T-cell (primary cell): ENCODE measurements at places on chromosomes 11 and 22.

DNA sequence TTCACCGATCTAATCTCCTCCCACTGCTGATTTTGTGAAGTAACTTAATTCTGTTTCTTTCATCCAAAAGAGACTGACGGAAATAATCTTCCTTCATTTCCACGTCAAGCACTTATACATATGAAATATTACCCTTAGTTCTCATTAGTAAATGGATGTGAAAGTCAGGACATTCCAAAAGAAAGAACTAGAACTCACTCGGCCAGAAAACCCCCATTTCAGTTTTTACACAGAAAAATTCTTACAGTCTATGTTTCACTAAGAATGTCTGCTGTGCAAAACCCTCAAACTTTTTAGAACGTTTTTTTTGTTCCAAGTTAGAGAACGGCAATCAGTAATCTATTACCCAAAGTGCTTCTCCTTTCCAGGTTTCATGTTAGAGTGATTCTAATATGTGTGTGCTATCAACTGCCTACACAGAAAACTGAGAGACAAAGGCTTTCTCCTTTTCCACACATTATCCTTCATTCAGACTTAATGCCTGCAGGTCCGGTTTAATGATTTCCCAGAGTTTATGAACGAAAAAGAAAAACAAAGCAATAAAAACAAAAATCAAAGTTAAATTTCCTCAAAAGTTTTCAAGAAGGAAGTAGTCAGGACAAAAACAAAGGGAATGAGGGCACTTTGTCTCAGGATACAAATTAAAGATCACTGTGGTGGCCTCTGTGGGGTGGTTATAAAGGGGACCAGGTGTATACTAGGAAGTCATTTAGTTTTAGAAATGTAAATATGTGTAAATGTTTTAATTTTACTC, 11.3 kb upstream of the SESN3 start:
- no peak overlapping the region for H3K27ac ChIP-seq
- no peaks in the 10 kb centered on the region for H3K36me3 ChIP-seq
- no peak for DNase-seq
- H3K27me3 ChIP-seq: no peaks in the 10 kb centered on the region
- H3K4me1 ChIP-seq: no peaks in the 10 kb centered on the region

- no peak overlapping the region for H3K4me3 ChIP-seq
Observed at GRCh38 chr11:1481861-1482441, 4.6 kb downstream of the MOB2 start.

- peaks cover 8% of the 10 kb centered on the region for H3K4me1 ChIP-seq
- peaks cover 9% of the 10 kb centered on the region for H3K36me3 ChIP-seq
- no peak overlapping the region for H3K27ac ChIP-seq
- H3K4me3 ChIP-seq: no peak overlapping the region
Observed at GRCh38 chr22:38719196-38719595, 13.5 kb downstream of the GTPBP1 start.

DNA sequence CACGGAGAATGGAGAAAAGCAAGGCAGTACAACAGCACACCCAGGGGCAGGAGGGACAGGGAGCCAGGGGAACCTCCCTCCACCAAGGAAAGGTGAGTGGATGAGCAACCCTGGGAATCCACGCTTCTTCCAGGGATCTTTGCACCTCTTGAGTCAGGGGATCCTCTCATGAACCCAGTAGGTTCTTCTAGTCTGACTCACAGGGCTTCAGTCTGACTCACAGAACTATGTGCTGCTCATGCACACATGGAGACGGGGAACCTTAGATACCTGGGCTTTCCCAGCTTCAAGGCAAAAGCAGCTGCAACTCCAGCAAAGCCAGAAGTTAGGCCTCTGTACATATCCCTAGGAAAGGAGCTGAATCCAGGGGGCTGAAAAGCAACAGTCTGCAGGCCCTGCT, 1021.4 kb upstream of the TENM4 start:
- no peak overlapping the region for H3K4me3 ChIP-seq
- DNase-seq: no peak
- no peaks in the 10 kb centered on the region for H3K27me3 ChIP-seq
- H3K36me3 ChIP-seq: no peaks in the 10 kb centered on the region
- no peak overlapping the region for H3K27ac ChIP-seq
- no peaks in the 10 kb centered on the region for H3K4me1 ChIP-seq

DNA sequence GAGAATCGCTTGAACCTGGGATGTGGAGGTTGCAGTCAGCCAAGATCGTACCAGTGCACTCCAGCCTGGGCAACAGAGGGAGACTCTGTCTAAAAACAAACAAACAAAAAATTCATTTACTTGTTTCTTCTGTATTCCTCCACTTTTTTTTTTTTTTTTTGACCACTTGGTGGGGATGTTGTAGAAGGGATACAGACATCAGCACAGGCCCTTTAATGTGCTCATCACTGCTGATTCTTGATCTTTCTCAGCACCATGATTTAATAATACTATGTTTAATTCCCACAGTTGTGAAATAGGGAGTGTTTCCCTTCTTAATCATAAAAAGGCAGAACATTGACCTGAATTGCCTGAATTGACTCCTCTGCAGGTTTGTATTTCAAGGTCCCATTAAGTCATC, 4.5 kb downstream of the TTC9C start:
- peaks cover 28% of the 10 kb centered on the region for H3K4me1 ChIP-seq
- DNase-seq: no peak
- no peak overlapping the region for H3K27ac ChIP-seq
- H3K4me3 ChIP-seq: no peak overlapping the region
- no peaks in the 10 kb centered on the region for H3K36me3 ChIP-seq

- H3K27me3 ChIP-seq: peaks cover 4% of the 10 kb centered on the region
- no peak overlapping the region for H3K4me3 ChIP-seq
- H3K36me3 ChIP-seq: no peaks in the 10 kb centered on the region
- no peak for DNase-seq
- H3K27ac ChIP-seq: no peak overlapping the region
- no peaks in the 10 kb centered on the region for H3K4me1 ChIP-seq
Observed at GRCh38 chr11:27926981-27927481, 180.9 kb downstream of the KIF18A start.

DNA sequence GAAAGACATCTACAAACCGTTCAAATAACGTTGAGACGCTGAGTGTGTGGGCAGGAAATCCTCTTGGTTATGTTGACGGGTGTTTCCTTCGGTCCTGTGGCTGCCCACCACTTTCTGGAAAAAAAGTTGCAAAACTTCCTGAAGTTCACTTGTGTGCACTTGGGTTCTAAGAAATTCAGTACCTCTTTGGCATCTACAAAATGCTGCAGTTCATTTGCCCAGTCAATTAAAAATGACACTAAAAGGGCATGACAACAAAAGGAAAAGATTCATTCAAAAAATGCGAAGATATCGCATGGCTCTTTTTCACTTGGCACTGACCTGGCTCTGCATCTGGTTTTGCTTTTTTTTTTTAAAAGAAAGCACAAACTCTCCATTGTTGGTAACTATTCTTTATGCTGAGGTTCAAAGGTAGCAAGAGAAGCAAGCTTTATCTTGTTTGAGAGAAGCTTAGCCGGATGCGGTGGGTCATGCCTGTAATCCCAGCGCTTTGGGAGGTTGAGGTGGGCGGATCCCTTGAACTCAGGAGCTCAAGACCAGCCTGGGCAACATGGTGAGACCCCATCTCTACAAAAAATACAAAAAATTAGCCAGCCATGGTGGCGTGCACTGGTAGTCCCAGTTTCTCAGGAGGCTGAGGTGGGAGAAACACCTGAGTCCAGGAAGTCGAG, 10.6 kb upstream of the XBP1 start:
- peak; percentile 24 for DNase-seq
- H3K27me3 ChIP-seq: no peaks in the 10 kb centered on the region
- peak overlapping the region; percentile 22 for H3K4me3 ChIP-seq

DNA sequence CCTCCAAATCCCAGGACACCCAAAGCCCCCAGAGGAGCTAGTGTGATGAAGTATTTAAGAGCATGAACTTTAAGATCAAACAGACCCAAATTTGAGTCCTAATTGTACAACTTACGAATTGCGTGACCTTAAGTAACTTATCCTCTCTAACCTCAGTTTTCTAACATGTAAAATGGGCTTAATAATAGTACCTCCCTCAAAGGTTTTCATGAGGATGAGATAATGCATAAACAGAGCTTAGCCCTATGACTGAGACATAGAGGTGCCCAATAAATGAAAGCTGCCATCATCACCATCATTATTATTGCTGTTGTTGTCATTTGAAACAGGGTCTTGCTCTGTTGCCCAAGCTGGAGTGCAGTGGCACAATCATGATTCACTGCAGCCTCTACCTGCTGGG, 9.2 kb downstream of the SCN2B start:
- H3K4me1 ChIP-seq: no peaks in the 10 kb centered on the region
- H3K36me3 ChIP-seq: no peaks in the 10 kb centered on the region
- no peak overlapping the region for H3K4me3 ChIP-seq
- no peak for DNase-seq

DNA sequence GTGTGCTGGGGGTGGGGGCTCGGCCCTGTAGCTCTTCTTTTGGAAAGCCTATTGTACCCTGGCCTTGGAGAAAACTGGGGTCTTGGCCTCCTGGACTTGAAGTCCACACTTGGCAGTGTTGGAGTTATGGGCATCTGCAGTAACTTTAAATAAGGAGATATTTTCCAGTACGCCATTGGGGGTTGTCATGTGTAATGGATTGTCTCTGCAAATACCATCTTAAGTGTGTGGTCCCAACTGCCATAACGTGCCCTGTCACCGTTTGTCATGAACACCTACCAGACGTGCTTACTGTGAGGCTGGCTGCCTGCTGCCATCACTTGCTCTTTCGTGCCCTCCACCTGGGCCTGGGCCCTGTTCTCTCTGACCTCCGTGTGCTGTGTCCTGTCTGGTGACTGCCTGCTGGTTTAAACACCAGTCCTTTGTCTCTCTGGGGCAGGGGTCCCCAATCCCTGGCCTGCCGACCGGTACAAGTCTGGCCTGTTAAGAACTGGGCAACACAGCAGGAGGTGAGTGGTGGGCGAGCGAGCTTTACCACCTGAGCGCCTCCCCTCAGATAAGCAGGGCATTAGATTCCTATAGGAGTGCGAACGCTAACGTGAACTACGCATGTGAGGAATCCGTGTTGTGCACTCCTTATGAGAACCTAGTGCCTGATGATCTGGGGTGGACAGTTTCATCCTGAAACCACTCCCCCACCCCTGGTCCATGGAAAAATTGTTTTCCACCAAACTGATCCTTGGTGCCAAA, 3.6 kb upstream of the ZDHHC8 start:
- peaks cover 7% of the 10 kb centered on the region for H3K4me1 ChIP-seq
- no peaks in the 10 kb centered on the region for H3K27me3 ChIP-seq
- H3K36me3 ChIP-seq: peaks cover 35% of the 10 kb centered on the region
- DNase-seq: no peak

- no peaks in the 10 kb centered on the region for H3K27me3 ChIP-seq
- no peak overlapping the region for H3K27ac ChIP-seq
- H3K4me1 ChIP-seq: peaks cover 2% of the 10 kb centered on the region
- no peak overlapping the region for H3K4me3 ChIP-seq
Observed at GRCh38 chr22:17824457-17824856, 50.2 kb upstream of the BID start.

GRCh38 chr22:45553351-45554039, 50.8 kb downstream of the FBLN1 start:
- no peaks in the 10 kb centered on the region for H3K27me3 ChIP-seq
- H3K27ac ChIP-seq: no peak overlapping the region
- H3K4me3 ChIP-seq: no peak overlapping the region
- H3K4me1 ChIP-seq: peaks cover 3% of the 10 kb centered on the region

DNA sequence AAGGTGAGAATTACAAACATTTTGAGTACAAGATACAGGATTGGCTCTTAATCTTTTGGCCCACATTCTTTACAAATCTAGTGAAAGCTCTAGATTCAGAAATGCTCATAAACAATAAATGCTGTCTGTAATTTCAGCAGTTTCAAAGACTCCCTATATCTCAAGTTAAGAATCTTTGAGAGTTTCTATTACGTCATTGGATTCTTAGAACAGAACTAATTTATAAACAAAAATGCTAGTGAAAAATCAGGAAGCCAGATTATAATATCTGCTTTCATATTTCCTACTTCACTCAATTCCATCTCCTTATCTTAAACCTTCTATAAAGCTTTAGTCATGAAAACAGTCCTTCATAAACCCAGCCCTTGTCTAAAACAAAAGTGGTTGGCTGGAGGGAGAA, 32.1 kb downstream of the CTSC start:
- no peaks in the 10 kb centered on the region for H3K4me1 ChIP-seq
- H3K27me3 ChIP-seq: no peaks in the 10 kb centered on the region
- no peak overlapping the region for H3K27ac ChIP-seq
- DNase-seq: no peak

DNA sequence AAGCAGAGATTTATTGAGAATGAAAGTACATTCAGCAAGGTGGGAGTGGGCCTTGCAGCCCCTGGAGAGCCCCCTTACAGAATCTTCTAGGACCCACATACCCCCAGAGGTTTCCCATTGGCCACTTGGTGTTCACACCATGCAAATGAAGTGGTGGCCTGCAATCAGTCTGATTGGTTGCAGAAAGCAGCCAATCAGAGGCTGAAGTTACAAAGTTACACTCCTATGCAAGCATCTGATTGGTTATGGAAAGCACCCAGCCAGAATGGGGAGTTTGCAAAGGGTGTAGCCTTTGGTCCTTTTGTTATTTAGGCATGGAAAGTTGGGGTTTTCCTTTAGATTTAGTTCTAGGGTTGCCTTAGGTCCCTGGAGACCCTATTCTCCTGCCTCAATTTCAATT, 34.9 kb downstream of the UVRAG start:
- no peaks in the 10 kb centered on the region for H3K27me3 ChIP-seq
- DNase-seq: no peak
- no peaks in the 10 kb centered on the region for H3K4me1 ChIP-seq
- peaks cover 4% of the 10 kb centered on the region for H3K36me3 ChIP-seq
- H3K4me3 ChIP-seq: no peak overlapping the region

GRCh38 chr11:407651-408123, 7.1 kb downstream of the SIGIRR start:
- no peak overlapping the region for H3K4me3 ChIP-seq
- peaks cover 15% of the 10 kb centered on the region for H3K27me3 ChIP-seq
- no peak for DNase-seq
- peak overlapping the region; percentile 60 for H3K27ac ChIP-seq
- H3K4me1 ChIP-seq: peaks cover 58% of the 10 kb centered on the region
- H3K36me3 ChIP-seq: peaks cover 22% of the 10 kb centered on the region

DNA sequence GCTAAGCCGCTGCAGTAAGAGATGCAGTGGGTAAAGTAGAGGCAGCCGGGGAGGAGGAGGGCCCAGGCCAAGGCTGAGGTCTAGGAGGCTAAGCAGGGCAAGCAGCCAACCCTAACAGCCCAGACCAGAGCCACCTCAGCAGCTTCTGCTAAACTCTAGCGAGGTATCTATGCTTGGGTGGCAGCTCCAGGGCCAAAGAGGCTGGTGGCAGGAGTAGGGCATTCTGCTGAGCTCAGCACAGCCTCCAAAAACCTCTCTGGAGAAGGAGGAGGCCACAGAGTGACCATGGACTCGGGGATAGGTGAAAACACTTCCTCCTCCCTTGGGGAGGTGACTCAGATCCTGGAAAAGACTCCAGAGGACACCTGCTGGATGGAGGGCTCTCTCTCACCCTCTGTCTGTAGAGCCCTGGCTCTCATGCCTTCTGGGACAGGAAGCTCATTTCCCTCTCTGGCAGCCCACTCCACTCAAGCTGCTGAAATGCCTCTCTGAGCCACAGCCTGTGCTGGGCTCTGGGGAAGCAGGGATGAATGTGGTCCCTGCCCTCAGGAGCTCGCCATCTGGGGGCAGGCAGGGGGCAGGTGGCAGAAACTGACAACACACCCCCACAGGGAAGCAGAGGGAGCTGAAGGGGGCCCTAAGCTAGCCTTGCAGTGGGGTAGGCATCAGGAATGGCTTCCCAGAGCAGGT, 16.5 kb upstream of the TPBGL start:
- no peak overlapping the region for H3K27ac ChIP-seq
- H3K27me3 ChIP-seq: peaks cover 17% of the 10 kb centered on the region
- H3K36me3 ChIP-seq: no peaks in the 10 kb centered on the region
- no peaks in the 10 kb centered on the region for H3K4me1 ChIP-seq
- no peak overlapping the region for H3K4me3 ChIP-seq
